ENCODE measurements at places on chromosomes 12 and 14.

DNA sequence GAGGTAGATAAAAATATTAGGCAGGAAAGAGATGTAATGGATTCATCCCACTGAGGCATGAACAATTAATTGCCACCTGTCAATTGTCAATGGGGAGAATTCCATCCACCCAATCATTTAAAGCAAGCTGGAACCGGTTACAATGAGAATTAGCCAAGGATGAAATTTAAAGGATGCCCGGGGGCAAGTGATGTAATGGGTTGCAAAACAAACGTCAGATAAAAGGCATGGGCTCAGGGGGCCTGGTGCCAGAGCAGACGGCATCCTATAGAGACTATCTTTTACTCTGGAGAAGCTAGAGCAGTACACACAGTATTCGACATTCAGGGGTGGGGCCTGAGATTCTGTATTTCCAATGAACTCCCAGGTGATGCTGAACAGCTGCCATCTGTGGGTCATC lies 80.5 kb upstream of the ZFP36L1 start:
- peaks cover 11% of the 10 kb centered on the region for H3K36me3 ChIP-seq
- no peaks in the 10 kb centered on the region for H3K4me1 ChIP-seq
- no peak overlapping the region for H3K4me3 ChIP-seq
- no peak overlapping the region for H3K27ac ChIP-seq
- no peaks in the 10 kb centered on the region for H3K27me3 ChIP-seq

GRCh38 chr12:112798048-112798760 lies 6.7 kb downstream of the RPH3A start:
- peaks cover 12% of the 10 kb centered on the region for H3K4me1 ChIP-seq
- peaks cover 76% of the 10 kb centered on the region for H3K27me3 ChIP-seq
- H3K4me3 ChIP-seq, result no peak overlapping the region
- no peaks in the 10 kb centered on the region for H3K36me3 ChIP-seq

- no peak overlapping the region for H3K27ac ChIP-seq
- peaks cover 28% of the 10 kb centered on the region for H3K27me3 ChIP-seq
- no peak overlapping the region for H3K4me3 ChIP-seq
- no peaks in the 10 kb centered on the region for H3K36me3 ChIP-seq
- DNase-seq, result no peak
- H3K4me1 ChIP-seq, result no peaks in the 10 kb centered on the region
Measured at GRCh38 chr14:96162741-96163140, 41.9 kb upstream of the BDKRB2 start.

DNA sequence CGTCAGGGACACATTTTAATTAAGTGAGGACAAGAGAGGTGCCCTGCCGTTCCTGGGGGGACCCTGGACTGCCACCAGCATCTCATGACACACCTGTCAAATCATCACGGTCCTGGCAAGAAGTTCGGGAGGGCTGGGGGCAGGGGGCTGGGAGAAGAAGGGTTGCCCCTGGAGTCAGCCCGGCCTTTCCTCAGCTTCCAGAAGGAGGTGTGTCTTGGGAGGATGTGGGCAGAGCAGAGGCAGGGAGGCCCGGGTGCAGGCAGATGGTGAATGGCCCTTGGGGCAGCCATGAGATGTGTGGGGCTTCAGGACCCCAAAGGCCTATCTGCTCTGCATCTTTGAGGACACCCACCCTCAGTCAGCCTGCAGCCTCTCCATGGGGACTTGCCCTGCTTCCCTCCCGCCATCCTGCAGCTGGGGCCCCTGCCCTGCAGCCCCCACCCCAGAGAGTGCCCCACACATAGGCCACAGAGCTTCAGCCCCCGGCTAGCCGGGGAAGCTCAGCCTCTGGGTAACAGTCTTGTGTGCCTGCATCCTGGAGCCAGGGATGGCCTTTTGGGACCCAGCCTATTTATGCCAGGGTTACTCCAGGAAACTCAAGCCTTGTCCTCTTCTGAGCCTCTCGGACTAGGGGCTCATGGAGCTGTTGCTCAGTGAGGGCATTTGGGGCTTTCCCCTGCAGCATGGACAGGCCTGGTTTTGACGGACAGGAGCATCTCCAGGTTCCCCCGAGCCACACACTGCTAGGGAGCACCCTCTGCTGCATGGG lies 178.5 kb downstream of the KIF26A start:
- H3K36me3 ChIP-seq, result no peaks in the 10 kb centered on the region
- H3K4me3 ChIP-seq, result no peak overlapping the region
- no peaks in the 10 kb centered on the region for H3K27me3 ChIP-seq
- H3K27ac ChIP-seq, result no peak overlapping the region

DNA sequence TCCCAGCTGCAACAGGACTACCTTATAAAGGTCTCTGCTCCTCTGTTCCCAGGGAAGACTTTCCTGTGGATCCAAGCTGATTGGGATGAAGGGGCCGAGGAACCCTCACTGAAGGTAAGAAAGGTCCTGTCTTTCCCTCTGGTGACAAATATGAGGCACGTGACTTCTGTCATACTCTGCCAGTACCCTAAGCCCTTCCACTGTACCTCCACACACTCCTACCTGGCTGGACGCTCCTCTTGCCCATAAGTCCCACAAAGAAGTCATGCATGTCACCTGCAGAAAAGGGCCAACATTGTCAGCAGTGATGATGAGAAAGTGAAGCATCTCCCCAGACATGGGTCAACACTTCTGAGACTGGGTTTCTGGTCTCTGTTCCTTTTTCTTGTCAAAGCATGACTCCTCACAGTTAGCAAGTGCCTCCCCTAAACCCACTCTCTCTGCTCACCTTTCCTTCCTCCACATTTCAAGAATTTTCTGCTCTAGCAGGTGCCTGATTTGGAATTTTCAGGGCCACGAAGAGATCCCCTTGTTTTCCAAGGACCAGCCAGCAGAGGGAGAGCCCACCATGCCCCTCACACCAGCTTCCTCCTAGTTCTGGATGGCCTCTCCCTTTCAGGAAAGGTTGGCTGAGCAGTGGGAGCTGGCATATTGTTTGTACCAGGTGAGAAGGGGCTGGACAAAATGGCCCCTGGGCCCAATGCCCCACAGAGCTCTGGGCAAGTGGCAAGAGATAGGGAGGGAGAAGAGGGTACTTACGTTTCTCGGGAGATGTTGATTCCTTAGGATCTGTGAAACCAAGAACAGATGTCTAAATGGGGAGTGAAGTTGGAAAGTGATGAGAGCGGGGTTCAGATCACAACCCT lies 3.5 kb downstream of the TAC3 start:
- H3K4me3 ChIP-seq, result no peak overlapping the region
- H3K36me3 ChIP-seq, result no peaks in the 10 kb centered on the region
- no peak for DNase-seq
- peaks cover 45% of the 10 kb centered on the region for H3K27me3 ChIP-seq
- H3K27ac ChIP-seq, result peak overlapping the region; percentile 2

DNA sequence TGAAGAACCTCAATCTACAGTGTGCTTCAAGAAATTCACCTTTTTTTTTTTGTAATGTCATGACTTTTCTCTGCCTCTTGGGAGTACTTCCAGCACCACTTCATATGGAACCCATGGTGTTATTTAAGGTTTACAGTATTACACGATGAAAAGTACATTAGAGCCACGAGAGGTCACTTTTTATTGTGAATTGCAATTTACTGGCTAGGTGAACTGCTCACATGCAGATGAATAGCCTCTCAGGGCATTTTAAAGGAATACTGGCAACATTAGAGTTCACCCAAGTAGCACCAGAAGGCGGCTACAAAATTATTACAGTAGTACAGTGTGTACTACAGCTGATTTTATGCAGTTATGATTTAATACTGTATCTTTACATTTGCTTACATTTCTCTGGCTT lies 99.1 kb upstream of the PPP4R3A start:
- H3K27ac ChIP-seq, result no peak overlapping the region
- no peak overlapping the region for H3K4me3 ChIP-seq
- H3K4me1 ChIP-seq, result no peaks in the 10 kb centered on the region
- no peak for DNase-seq
- H3K27me3 ChIP-seq, result no peaks in the 10 kb centered on the region
- H3K36me3 ChIP-seq, result peaks cover 2% of the 10 kb centered on the region

GRCh38 chr12:6424866-6425265 lies 19.9 kb upstream of the CD27 start:
- no peak overlapping the region for H3K4me3 ChIP-seq
- H3K27ac ChIP-seq, result no peak overlapping the region
- peaks cover 11% of the 10 kb centered on the region for H3K36me3 ChIP-seq
- peaks cover 36% of the 10 kb centered on the region for H3K4me1 ChIP-seq
- no peak for DNase-seq
- no peaks in the 10 kb centered on the region for H3K27me3 ChIP-seq
